GM12892 (cell line): ENCODE measurements at places on chromosomes 6 and 20.

- DNase-seq = no peak
Measured at GRCh38 chr6:7087491-7087979, 20.2 kb upstream of the RREB1 start.

GRCh38 chr20:33684533-33685327, 1.5 kb downstream of the E2F1 start:
- DNase-seq = no peak

DNA sequence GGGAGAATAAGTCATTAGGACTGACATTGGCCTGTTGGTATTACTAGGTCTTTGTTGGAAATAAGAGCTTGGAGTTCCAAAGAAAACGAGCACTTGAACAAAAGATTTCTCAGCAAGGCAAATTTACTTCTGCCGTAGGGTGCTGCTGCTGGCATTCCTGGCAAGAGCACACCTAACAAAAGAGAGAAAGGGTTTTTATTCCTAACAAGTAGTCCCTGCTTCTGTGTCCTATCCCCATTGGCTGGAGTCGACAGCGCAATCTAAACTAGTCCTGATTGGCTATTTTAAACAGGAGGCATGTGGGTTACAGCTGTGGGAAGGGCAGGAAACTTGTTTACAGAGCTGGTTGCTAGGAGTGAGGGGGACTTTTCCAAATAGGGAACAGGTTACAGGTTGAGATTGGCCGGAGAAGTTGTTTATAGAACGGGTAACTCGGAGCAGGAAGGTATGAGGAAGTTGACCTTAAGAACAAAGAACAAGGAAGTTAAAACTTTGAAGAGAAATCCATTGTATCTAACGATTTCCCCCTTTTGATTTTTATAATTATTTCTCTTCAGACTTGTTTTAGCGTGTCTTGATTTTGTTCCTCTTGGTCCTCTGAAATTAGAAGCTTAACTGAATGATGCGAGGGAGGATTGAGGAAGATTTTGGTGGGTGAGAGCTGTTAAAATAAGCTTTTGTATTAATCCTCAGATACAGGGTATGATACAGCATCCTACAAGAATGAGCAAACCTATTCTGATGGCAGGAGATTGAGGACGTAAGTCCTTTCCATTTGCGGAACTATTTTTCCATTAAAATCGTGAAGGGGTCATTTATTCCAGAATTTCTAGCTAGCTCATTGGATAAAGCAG, 3.4 kb upstream of the ZNFX1 start:
- no peak for DNase-seq

GRCh38 chr6:28203201-28203600, 21.9 kb upstream of the ZSCAN9 start:
- no peak for DNase-seq

- DNase-seq = no peak
Measured at GRCh38 chr6:96856856-96857255, 19.6 kb upstream of the GPR63 start.

DNA sequence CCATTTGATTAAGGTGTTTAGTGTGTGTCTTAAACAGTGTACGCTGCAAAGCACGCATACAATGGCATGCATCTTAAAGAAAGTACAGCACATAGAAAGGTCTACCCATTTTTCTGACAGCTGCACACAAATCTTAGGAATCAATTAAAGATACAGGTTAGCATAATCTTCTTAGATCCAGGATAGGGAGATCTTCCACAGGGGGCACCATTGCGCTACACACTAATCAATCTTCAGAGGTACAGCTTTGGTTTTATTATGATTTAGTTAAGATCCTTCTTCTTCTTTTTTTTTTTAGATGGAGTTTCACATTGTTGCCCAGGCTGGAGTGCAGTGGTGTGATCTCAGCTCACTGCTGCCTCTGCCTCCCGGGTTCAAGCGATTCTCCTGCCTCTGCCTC, 63.7 kb upstream of the BEND3 start:
- DNase-seq = no peak
